Cortex of kidney (tissue), 1 donor: ENCODE measurements at places on chromosomes 12 and 14.

GRCh38 chr12:2904260-2904659 lies 13.6 kb downstream of the TULP3 start:
- DNase-seq: no peak

- DNase-seq: no peak
These were observed 34.2 kb upstream of the EML1 start for GRCh38 chr14:99758872-99759545.

DNA sequence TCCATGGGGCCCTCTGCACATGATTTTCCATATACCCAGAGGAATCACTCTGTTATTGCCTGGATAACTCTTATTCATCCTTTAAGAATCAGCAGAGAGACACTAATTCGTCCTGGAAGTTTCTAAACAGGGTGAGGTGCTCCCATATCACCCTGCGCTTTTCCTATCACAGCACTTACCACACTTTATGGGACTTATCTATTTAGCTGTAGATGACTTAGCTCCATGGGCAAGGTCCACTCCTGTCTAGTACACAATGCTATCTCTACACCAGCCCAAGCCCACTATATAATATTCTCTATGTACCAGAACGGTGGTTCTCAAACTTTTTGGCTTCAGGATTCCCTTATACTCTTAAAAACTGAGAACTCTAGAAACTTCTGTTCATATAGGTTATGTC lies 111.7 kb downstream of the EFCAB11 start:
- DNase-seq: no peak

GRCh38 chr14:99718811-99719192 lies 34.7 kb downstream of the CYP46A1 start:
- no peak for DNase-seq

DNA sequence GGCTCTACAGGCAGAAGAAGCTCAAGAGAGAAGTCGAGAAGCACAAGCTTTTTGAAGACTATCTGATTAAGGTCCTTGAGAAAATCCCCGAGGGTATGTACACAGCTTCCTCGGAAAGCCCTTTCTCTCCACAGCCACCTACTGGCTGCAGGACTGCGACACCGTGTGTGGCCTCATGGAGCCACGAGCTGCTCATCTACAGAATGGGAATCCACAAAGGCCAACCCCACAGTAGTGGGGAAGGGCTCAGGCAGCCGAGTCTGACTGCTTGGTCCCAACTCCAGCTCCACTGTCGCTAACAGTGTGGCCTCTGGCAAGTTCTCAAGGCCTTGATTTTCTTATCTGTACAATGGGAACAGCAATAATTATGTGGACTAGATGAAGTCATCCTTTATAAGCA lies 2.5 kb downstream of the CCDC197 start:
- DNase-seq: no peak

DNA sequence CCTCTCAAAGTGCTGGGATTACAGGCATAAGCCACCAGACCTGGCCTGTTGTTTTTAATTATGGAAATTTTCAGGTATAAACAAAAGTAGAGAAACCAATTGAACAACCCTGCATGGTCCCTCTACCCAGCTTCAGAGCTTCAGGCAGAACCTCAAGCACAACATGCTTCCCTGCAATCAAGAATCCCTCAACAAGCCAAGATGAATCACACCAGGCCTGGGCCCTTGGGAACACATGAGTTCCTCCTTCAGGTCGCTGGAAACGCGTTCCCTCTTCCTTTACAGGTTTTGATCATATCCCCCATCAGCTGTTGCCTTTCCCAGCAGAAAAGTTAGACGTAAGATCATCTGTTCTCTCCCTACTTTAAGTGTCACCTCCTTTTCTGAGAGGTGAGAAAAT lies 20.5 kb upstream of the CORO1C start:
- no peak for DNase-seq

DNA sequence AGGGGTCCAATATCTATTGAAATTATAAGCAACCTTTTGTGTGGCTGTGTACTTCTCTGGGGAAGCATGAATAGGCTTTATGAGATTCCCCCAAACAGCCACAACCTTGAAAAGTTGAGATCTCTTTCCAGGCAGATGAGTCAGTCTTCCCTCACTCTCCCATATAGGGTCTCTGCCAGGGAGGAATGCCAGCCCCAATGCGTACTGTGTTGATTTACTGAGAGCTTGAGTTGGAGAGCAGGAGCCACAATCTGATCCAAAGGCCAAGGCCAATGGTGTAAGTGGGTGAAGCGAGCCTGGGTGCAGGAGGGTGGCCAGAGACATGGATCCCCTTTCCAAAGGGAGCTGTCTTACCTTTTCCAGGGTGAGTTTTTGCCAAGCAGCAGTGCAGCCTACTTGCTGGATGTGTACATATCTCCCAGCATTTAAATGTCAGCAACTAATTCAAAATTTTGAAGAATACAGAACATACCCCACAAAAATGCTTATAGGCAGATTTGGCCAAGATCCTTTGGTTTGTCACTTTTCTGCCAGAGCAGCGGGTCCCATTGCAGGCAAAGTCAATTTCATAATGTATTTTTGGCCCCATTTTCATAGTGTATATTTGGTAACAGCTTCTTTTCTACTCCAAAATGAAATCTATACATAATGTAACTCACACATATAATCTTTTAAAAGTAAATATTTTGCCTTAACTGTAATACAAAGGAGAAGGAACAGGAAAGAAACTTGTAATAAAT lies 88.2 kb downstream of the TBC1D30 start:
- DNase-seq: no peak

DNA sequence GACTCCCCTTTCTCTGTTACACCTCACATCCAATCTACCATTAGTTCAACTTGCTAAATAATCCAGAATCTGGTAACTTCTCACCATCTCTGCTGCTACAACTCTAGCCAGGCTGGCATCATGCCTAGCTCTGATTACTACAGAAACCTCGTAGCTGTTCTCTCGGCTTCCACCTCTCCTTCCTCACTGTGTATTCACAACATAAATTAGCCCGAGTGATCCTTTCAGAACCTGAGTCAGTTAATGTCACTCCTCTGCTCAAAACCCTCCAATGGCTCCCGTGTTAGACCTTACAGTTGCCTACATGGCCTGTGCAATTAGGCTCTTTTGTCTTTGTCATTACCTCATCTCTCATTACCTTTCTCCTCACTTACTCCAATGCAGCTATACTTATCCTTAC lies 139.4 kb downstream of the PDE3A start:
- no peak for DNase-seq
